ENCODE measurements at places on chromosomes 16 and 17.

DNA sequence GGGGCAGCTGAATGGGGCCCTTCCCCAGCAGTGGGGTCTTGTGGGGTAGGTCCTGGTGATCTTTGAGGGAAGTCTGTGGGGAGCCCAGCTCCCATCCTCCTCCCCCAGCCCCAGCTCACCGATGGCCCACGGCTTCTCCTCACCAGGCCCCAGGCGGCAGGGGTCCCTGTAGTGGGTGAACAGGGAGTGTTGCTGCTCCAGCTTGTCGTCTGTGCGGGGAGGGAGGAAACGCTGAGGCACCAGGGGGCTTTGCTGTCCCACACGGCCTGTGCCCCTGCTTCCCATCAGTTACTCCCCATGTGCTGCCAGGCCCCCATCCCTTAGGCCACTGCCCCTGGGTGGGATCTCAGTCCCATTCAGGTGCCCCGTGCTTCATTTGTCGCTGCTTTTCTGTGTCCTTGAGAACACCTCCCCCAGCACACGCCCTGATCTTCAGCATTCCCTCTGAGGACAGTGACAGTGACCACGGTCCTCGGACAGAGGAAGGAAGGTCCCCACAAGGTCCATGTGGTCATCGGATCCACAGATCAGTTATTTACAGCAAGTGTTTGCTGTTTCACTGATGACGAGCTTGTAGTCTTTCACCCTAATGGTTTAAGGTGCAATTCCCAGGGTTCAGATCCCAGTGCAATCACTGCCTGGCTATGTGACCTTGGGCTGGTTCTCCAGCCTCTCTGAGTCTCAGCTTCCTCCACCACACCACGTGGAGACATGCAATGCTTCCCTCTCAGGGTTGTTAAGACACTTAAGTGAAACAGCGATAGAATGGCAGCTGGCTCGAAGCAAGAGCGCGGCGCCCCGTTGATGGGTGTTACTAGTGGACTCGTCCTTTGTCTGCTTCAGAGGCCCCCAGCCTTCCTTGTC lies 53.1 kb downstream of the PRMT7 start:
- no peak overlapping the region for H3K4me3 ChIP-seq
- no peaks in the 10 kb centered on the region for H3K27me3 ChIP-seq
- H3K4me1 ChIP-seq, result no peaks in the 10 kb centered on the region
- H3K27ac ChIP-seq, result no peak overlapping the region

GRCh38 chr16:85569615-85570212 lies 43.4 kb upstream of the GSE1 start:
- peaks cover 8% of the 10 kb centered on the region for H3K4me1 ChIP-seq
- no peak overlapping the region for H3K4me3 ChIP-seq
- no peaks in the 10 kb centered on the region for H3K36me3 ChIP-seq
- no peak overlapping the region for H3K27ac ChIP-seq
- no peaks in the 10 kb centered on the region for H3K27me3 ChIP-seq
- DNase-seq, result no peak

- no peak overlapping the region for H3K27ac ChIP-seq
- no peaks in the 10 kb centered on the region for H3K4me1 ChIP-seq
- H3K36me3 ChIP-seq, result no peaks in the 10 kb centered on the region
- DNase-seq, result no peak
- H3K4me3 ChIP-seq, result no peak overlapping the region
- no peaks in the 10 kb centered on the region for H3K27me3 ChIP-seq
Measured at GRCh38 chr16:88982286-88983084, 5.5 kb upstream of the CBFA2T3 start.

DNA sequence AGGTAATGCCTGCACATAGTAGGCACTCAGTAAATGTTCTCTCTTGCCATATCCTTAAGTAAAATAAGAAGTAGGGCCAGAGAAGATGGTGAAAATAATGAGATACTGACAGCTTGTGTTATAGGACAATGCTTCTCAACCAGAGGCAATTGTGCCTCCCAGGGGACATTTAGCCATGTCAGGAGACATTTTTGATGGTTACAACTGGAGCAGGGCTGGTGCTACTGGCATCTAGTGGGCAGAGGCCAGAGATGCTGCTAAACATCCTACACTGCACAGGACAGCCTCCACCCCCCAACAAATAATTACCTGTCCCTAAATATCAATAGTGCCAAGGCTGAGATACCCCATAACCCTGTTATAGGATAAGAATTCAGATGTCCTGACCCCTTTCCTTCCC lies 1.7 kb downstream of the RAD51D start:
- DNase-seq, result no peak
- no peaks in the 10 kb centered on the region for H3K27me3 ChIP-seq
- H3K36me3 ChIP-seq, result no peaks in the 10 kb centered on the region

DNA sequence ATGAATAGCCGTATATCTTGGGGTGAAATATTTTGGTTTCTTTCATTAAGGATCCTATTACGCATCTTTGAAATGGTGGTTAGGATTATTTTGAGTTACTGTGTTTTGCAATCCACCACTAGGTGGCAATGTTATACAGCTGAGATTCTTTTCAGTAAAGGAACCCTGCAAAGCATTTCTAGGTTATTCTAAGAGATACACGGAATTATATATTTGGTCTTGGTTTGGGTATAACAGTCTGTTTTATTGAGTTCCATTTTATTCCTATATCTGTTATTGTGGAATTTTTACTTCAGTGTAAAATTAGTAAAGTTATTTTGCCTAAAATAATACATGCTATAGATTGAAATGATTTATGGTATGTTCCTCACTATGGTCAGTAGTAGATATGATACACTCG lies 62.9 kb upstream of the CPHXL start:
- H3K4me1 ChIP-seq, result no peaks in the 10 kb centered on the region
- peak; percentile 46 for DNase-seq
- no peaks in the 10 kb centered on the region for H3K27me3 ChIP-seq
- H3K4me3 ChIP-seq, result no peak overlapping the region

- peaks cover 20% of the 10 kb centered on the region for H3K36me3 ChIP-seq
- peak; percentile 98 for DNase-seq
- peaks cover 65% of the 10 kb centered on the region for H3K4me1 ChIP-seq
- H3K4me3 ChIP-seq, result no peak overlapping the region
Measured at GRCh38 chr17:42407289-42407836, 15.7 kb downstream of the CAVIN1 start.

DNA sequence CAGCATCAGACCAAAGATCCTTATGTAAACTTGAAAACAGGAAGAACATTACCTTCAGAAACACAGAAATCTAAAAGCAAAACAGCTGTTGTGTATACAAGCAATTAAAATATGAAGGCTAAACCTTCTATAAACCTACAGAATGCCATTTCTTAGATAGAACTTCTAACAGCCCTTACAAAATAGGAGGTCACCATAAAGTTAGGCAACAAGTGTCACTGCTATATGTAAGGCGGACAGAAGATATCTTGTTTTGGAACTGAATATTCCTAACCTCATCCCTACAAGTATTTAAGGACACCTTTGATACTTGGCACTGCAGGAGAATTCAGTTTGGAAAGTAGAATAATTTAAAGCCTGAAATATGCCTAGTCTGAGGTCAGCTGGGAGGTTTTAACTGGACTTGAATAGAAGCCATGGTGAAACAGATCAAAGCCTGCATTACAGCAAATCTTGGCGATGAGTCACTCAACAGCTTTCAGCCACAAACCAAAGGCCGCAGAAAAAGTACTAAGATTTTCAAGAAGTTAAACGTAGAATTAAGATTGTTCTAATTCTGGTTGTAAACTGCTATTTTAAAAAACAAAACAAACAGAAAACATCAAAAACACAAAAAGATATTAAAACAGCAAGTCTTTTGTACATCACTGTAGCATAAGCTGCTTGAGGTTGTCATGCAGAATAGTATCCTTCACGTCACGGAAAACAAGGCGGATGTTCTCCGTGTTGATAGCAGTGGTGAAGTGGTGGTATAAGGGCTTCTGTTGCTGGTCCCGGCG lies 42.7 kb downstream of the GNA13 start:
- peaks cover 15% of the 10 kb centered on the region for H3K36me3 ChIP-seq
- no peaks in the 10 kb centered on the region for H3K4me1 ChIP-seq
- H3K4me3 ChIP-seq, result no peak overlapping the region
- H3K27me3 ChIP-seq, result no peaks in the 10 kb centered on the region
- DNase-seq, result no peak
- no peak overlapping the region for H3K27ac ChIP-seq

- H3K4me1 ChIP-seq, result no peaks in the 10 kb centered on the region
- DNase-seq, result no peak
Measured at GRCh38 chr16:3028716-3029319, 5.0 kb downstream of the THOC6 start.

GRCh38 chr17:71987634-71988033 lies 133.2 kb upstream of the SOX9 start:
- H3K27ac ChIP-seq, result no peak overlapping the region
- DNase-seq, result no peak
- H3K36me3 ChIP-seq, result no peaks in the 10 kb centered on the region

GRCh38 chr17:40961591-40961990 lies 5.2 kb downstream of the KRT39 start:
- no peak overlapping the region for H3K27ac ChIP-seq
- DNase-seq, result no peak
- H3K36me3 ChIP-seq, result no peaks in the 10 kb centered on the region

DNA sequence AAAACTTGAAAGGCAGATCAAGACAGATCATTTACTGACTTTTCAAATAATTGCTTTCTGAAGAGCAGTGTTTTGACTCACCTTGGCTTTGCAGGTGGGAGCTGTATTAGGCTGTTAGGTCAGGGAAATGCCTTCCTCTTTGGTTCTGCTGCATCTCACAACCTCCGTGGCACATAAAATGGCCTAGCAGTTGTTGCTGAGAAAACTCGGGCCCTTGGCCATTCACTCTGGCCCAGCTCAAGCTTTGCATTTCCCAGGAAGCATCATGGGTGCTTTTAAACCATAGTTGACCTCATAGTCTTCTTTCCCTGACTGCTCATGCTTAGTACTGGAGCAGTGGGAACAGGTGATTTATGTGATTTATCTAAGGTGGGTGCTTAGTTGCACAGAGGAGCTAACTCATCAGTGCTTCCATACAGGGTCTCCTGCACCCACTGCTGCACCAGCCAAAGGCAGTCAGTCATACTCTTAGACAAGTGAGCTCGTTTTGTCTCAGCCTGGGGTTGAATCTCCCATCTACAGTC lies 83.6 kb downstream of the KSR1 start:
- no peaks in the 10 kb centered on the region for H3K36me3 ChIP-seq
- H3K4me1 ChIP-seq, result peaks cover 12% of the 10 kb centered on the region
- no peak overlapping the region for H3K27ac ChIP-seq

GRCh38 chr17:40588552-40588951 lies 23.3 kb upstream of the CCR7 start:
- H3K36me3 ChIP-seq, result no peaks in the 10 kb centered on the region
- no peak overlapping the region for H3K27ac ChIP-seq
- peaks cover 7% of the 10 kb centered on the region for H3K27me3 ChIP-seq
- no peak for DNase-seq

GRCh38 chr16:89923640-89924296 lies 626 bp downstream of the TUBB3 start:
- H3K4me3 ChIP-seq, result peak overlapping the region; percentile 75
- DNase-seq, result no peak
- H3K36me3 ChIP-seq, result peaks cover 3% of the 10 kb centered on the region

GRCh38 chr17:44094701-44095387 lies 24.3 kb downstream of the G6PC3 start:
- peak overlapping the region; percentile 83 for H3K27ac ChIP-seq
- no peaks in the 10 kb centered on the region for H3K27me3 ChIP-seq
- no peak overlapping the region for H3K4me3 ChIP-seq

DNA sequence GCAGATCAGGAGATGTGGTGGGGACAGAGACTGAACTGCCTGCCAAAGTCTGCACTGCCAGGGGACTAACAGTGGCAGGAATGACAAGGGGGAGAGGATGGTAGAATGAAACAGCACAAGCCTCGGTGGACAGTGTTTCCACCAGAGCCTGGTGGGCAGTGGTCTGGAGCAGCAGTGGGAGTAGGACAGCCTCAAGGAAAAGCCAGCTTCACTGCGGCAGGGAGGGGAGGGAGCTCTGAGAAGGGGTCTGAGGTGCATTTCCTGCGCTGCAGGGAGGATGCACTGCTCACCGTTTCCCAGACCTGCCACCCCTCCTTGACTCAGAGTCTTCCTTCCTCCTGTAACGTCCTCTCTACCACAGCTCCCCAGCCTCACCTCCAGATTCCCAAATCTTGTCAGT lies 33.8 kb downstream of the MARCHF10 start:
- H3K36me3 ChIP-seq, result no peaks in the 10 kb centered on the region
- no peaks in the 10 kb centered on the region for H3K4me1 ChIP-seq
- DNase-seq, result no peak
- no peak overlapping the region for H3K27ac ChIP-seq

DNA sequence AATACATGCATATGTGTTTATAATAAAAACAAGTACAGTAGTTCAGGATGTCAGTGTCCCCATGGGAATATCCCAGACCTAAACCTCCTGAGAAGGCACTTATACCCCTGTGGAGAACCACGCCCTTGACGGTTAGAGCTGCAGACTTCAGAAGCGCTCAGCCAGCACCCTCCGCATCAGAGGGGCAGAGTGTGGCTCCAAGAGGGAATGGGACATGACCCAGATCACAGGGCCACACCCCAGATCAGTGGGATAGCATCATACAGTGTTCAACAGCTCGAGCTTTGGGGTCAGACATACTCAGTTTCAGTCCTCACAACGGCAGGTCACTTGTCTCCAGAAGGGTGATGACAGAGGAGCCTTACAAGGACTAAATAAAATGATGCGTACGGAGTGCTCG lies 45.8 kb upstream of the ZNF423 start:
- H3K36me3 ChIP-seq, result no peaks in the 10 kb centered on the region
- no peak overlapping the region for H3K4me3 ChIP-seq
- H3K4me1 ChIP-seq, result no peaks in the 10 kb centered on the region
- H3K27me3 ChIP-seq, result no peaks in the 10 kb centered on the region
- no peak overlapping the region for H3K27ac ChIP-seq
- no peak for DNase-seq

GRCh38 chr16:49024896-49025295 lies 256.7 kb downstream of the CBLN1 start:
- no peaks in the 10 kb centered on the region for H3K27me3 ChIP-seq
- H3K36me3 ChIP-seq, result no peaks in the 10 kb centered on the region
- H3K4me3 ChIP-seq, result no peak overlapping the region
- H3K27ac ChIP-seq, result no peak overlapping the region
- no peak for DNase-seq

DNA sequence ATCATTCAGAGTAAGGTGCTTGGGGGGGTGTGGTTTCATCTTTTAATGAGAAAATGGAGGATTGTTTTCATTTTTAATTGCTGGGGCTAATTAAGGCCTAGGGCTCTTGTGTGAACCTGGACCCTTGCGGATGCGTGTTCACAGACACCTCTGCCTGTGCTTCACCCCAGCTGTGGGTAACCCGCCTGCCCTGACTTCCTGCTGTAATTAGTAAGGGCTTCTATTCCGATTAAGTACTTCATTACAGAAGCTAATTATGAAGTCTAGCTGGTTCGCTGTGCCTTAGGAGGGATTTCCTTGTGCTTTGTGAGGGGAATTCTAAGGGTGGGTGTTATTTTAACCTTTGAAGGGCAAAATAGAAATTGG lies 215.3 kb downstream of the PMP22 start:
- no peak for DNase-seq
- H3K27ac ChIP-seq, result no peak overlapping the region
- H3K4me3 ChIP-seq, result no peak overlapping the region
- no peaks in the 10 kb centered on the region for H3K27me3 ChIP-seq

- H3K27ac ChIP-seq, result no peak overlapping the region
- H3K4me1 ChIP-seq, result no peaks in the 10 kb centered on the region
- no peak for DNase-seq
- no peaks in the 10 kb centered on the region for H3K36me3 ChIP-seq
Measured at GRCh38 chr16:35431829-35432663, 1972.6 kb downstream of the TP53TG3F start.

GRCh38 chr16:25413975-25414374 lies 156.3 kb upstream of the ZKSCAN2 start:
- no peaks in the 10 kb centered on the region for H3K27me3 ChIP-seq
- H3K4me3 ChIP-seq, result no peak overlapping the region
- DNase-seq, result no peak

All from endothelial cell of umbilical vein (primary cell).